IMR-90 (cell line): ENCODE measurements at places on chromosomes 1 and 21. TPM values are rescaled to one million over a fixed set of nuclear protein-coding genes. Genes with fewer than 3 reads are reported as not detected.

GRCh38 chr1:213041443-213041842 is 9.6 kb upstream of the RPS6KC1 start:
- DNase-seq = peak; percentile 77

Gene MORN1
- 3.0 and 3.6 TPM in 2 replicates for total RNA-seq

- DNase-seq = peak; percentile 45
These were observed 22.2 kb downstream of the C1orf21 start for GRCh38 chr1:184409011-184409410.

DNA sequence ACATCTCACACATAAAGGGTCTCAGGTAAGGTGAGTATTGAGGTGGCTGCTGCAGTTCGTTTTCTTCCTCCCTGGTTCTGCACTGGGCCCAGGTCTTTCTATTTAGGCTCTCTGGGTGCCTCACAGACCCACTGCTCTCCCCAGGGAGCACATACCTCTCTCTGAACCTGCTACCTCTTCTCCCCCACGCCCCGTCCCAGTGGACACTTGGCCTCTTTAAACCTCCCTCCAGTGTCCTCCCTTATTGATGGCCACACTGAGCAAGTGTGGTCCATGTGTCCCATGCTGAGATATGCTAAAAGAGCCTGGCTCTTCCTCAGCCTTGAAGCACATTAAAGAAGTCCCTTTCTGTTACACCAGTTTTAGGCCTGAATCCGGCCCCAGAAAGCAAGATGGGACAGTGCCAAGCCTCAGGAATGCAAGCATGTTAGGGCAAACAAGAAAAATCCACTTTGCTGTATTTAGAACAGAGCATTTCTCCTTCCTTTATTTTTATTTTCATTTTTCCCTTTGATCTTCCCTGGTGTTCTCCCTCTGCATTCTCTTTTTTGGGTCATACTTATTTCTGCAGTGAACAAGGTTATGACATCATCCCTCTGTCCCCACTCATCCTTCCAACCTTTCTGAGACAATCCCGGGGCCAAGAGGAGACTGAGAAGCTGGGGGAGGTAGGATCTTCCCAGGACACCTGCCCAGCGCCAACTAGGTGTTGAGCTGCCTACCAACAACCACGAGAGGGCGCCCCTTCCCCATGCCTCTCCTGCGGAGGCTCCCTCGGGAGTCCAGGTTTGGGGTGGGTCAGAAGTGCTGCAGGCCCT is 5.0 kb upstream of the CHI3L2 start:
- DNase-seq = peak; percentile 50

Gene HES4
- total RNA-seq = 1.4 and 3.1 TPM in 2 replicates

- DNase-seq = no peak
These were observed 7.4 kb downstream of the GPR137B start for GRCh38 chr1:236149696-236150228.

- DNase-seq = peak; percentile 28
These were observed 7.9 kb upstream of the SH3GLB1 start for GRCh38 chr1:86696522-86696921.

Gene PLA2G2E
- total RNA-seq = not detected in 2 replicates

Gene LAPTM5
- total RNA-seq = under 0.01 TPM in 1 of 2 replicates, not detected in the other

- no peak for DNase-seq
These were observed 40.0 kb downstream of the MYOM3 start for GRCh38 chr1:24071941-24072340.

Gene MACO1
- total RNA-seq = 12.7 and 18.1 TPM in 2 replicates

Gene HES3
- total RNA-seq = not detected in 2 replicates

DNA sequence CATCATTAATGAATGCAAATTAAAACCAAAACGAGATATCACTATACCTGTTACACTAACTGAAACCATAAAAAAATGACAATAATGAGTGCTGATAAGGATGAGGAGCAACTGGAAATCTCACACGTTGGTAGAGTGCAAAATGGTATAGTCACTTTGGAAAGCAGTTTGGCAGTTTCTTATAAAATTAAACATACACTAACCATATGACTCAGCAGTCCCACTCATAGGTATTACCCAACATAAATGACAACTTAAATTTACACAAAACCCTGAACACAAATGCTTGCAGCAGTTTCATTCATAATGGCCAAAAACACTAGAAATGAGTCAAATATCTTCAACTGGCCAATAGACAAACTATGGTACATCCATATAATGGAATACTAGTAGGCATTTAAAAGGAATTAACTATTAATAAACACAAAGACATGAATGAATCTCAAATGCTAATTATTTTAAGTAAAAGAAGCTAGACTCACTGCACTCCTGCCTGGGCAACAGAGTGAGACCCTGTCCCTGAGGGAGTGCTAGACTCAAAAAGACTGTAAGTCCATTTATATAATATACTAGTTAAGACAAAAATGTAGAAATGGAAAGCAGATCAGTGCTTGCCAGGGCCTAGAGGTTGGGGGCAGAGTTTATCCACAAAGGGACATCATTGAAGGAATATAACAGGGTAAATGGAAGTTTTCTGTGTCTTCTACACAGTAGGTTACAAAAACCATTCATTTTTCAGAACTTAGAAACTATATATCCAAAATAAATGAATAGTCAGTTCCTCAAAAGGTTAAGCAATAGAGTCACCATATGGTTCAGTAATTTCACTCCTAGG is 77.4 kb downstream of the EIF4G3 start:
- DNase-seq = peak; percentile 82

- DNase-seq = no peak
These were observed 233.1 kb downstream of the SLC45A1 start for GRCh38 chr1:8551057-8551456.

Gene ATP1A4
- total RNA-seq = not detected in 2 replicates

GRCh38 chr1:167721617-167722151 is at the start of gene MPZL1:
Gene MPZL1 (plus strand): TSS chr1:167721982. CDS start chr1:167722152, 170 bp downstream.
- DNase-seq = peak; percentile 92

Gene CFAP107
- not detected in 2 replicates for total RNA-seq

Gene SMAP2
- total RNA-seq = 30.1 and 33.6 TPM in 2 replicates

DNA sequence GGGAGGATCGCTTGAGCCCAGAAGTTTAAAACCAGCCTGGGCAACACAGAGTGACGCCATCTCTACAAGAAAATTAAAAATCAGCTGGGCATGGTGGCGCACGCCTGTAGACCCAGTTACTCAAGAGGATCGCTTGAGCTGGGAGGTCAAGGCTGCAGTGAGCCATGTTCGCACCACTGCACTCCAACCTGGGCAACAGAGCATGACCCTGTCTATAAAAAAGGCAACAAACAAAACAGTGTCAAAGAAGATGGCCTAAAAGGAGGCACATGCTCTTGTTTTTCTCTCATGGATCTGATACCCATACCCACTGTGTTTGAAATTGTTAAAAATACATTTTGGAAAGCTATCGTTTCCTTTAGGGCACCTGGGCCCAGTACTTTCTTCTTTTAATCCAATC is 191.7 kb downstream of the SLC45A1 start:
- no peak for DNase-seq

DNA sequence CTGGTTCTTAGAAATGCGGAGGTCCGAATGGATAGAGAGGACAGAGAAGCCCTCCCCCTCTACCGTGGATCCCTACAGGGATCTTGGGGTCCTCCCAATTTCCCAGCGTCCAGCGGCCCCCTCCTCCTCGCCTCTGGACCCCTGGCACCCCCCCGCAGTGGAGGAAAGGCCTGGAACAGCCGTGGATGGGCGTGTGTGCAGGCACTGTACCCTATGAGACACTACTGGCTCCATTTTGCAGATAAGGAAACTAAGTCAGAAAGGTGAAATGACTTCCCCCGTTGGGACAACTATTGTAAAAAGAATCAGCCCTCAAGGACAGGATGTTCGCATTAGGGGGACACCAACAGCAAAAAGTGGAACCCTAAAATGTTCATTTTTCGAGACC is 931 bp upstream of the CLSTN1 start:
- DNase-seq = no peak

DNA sequence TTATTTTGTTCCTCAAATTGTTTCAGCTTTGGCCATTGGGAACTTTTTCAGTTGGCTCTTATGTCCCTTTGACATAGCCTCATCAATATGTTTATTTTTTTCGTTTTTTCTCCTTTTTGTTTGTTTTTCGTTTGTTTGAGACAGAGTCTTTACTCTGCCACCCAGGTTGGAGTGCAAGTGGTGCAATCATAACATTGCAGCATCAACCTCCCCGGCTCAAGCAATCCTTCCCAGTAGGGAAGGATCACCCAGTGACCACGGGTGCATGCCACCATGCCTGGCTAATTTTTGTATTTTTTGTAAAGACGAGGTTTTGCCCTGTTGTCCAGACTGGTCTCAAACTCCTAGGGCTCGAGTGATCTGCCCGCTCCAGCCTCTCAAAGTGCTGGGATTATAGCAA is 8.1 kb downstream of the POLR3GL start:
- DNase-seq = no peak
